Activated T-cell treated with anti-CD3 and anti-CD28 coated beads, Interleukin-2, amount 50 U/mL, for 4 hours (primary cell): ENCODE measurements at places on chromosomes 6 and 20.

- DNase-seq: no peak
These were observed 37.5 kb upstream of the BEND3 start for GRCh38 chr6:107152638-107153430.

- no peak for DNase-seq
These were observed 72.3 kb downstream of the ECT2L start for GRCh38 chr6:138868181-138868580.

- DNase-seq: no peak
These were observed 33.3 kb upstream of the TPBG start for GRCh38 chr6:82330171-82330804.

- no peak for DNase-seq
These were observed 113.9 kb downstream of the ELOVL4 start for GRCh38 chr6:79833264-79833963.

DNA sequence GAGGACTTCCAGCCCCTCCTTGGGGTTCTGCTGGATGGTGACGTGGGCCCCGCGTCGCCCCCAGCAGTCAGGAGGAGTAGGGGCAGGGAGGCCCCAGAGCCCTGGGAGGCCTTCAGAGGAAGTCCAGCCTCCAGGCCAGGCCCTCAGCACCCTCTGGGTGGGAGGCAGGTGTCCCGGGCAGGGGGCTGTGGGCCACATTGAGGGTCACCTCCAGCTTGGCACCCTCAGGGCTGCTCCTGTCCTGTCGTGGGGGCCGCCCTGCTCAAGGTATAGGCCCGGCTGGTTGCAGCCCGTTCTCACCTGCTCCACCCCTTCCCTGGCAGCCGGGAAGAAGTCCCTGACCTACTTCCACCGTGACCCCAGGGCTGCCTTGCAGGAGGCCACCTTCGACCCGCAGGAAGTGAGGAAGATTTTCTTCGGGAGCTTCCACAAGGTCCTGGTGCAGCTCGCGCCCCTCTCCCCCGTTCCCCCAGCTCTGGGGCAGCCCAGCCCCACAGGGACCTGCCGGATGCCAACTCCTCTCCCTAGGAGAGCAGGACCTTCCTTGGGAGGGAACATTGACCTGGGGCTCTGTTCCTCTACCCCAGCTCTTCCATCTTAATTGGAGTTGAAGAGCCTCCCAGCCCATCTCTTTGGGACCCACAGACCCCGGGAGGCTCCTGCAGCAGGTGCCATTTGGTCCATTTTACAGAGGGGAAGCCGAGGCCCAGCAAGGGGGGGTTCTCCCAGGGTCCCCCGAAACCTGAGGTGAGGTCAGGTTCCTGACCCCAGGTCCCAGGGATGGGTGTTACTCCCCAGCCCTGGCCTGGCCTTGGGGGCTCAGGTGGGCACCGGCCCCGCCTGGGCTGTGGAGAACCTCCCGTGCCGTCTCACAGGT, 26.4 kb downstream of the COL20A1 start:
- DNase-seq: no peak

- DNase-seq: no peak
These were observed 11.7 kb upstream of the SIRPB1 start for GRCh38 chr20:1631309-1632151.

DNA sequence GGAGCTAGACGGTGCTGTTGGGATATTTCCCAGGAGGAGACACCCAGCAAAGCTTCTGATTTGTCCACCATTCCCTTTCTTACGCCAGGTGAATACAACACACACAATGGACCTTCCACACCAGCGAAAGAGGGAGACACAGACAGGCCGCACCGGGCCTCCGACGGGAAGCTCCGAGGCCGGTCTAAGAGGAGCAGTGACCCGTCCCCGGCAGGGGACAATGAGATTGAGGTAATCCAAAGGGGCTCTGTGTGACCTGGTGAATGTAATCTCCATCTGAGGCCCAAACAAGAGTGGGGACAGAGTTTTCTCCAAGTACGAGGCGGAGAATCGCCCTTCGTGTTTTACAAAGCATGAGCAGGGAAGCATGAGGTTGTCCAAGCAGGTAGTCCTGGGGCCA, 194.5 kb downstream of the EYA2 start:
- DNase-seq: no peak

DNA sequence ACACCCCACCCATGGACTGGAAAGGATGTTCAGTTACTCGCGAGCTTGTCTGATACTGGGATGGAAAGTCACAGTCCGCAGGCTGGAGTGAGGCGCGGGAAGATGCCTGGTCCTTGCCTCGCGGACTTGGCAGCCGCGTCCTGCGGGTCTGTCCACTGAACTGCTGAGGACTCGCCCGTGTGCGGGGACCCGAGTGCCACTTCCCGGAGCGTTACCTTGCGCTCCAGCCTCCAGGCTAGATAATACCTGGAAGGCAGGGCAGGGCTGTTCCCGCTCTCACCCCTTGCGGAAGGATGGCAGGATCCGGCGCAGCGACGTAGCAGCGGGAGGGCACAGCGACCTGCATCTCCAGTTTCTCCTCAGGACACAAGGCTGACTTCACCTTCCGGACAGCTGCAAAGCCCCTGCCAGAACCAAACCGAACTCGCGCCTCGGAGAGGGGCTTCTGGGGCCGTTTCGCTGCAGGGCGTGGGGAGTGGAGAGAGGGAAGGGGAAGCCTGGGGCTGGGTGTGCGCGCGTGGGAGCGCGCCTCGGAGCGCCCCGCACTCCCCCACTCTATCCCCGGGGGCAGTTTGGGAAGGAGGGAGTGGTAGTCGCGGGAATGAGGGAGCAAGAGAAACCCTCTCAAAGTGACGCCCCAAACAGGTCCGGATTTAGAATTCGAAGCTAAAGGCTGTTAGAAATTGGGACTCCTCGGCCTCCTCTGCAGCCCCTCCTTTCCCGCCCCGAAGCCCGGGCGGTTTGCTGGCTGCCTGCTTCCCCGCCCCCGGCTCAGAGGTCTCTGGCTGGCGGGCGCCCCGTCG, at the start of gene KCNQ5:
Gene KCNQ5 (plus strand): TSS at position 774 of the 803 bp plus-strand sequence.
- peak; percentile 12 for DNase-seq

- DNase-seq: peak; percentile 24
These were observed 10.1 kb downstream of the ISM1 start for GRCh38 chr20:13231031-13231752.

DNA sequence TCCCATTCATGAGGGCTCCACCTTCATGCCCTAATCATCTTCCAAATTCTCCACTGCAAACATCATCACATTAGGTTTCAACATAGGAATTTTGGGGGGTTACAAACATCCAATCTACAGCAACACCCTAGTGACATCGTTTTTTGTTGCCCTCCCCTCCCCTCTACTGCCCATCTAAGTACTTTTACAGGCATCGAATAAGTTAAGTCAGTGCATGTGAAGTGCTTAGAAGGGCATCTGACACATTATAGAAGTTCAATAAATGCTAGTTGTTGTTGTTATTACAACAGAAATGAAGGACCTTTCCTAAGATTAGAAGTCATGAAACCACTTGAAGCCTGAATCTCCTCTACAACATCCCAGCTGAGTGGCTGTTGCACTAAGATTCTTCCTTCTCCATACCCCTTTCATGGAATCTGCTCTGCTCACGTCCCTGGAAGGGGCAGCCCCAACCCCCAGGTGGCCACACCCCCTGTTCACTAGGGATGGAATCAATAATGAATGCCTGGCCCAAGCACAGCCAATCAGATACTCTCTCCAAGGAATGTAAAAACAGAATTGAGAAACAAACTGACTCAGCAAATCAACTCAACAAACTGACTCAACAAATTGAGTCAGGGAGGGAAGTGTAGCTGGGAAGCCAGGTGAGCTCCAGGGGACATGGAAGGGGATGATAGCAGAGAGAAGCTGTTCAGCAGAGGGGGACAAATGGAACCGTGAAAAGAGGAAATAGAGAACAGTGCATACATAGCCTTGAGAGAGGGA, 3.9 kb upstream of the LRP11 start:
- no peak for DNase-seq

DNA sequence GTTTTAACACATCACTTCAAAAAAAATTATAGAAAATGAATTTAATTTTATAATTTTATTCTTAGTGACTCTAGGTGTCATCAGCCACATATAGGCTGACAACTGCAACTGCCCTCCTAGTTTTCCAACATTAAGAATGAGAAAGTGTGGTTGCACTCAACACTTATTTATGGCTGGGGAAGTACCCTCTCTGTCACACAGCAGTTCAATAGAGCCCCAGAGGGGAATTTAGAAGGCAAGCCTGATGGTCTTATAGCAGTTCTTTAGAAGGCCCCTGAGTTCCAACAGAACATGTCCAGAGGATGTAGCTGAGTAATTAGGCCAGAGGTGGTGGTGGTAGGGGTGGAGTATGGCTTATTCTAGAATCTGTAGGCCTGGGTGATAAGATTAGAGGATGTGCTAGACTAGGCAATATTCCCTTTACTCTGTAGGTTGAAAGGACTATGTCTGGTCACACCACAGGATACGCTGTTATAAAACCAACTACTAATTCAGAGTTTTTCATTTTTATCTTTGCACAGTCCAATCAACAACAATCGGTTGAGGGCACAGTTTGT, 226.5 kb upstream of the CITED2 start:
- DNase-seq: no peak

DNA sequence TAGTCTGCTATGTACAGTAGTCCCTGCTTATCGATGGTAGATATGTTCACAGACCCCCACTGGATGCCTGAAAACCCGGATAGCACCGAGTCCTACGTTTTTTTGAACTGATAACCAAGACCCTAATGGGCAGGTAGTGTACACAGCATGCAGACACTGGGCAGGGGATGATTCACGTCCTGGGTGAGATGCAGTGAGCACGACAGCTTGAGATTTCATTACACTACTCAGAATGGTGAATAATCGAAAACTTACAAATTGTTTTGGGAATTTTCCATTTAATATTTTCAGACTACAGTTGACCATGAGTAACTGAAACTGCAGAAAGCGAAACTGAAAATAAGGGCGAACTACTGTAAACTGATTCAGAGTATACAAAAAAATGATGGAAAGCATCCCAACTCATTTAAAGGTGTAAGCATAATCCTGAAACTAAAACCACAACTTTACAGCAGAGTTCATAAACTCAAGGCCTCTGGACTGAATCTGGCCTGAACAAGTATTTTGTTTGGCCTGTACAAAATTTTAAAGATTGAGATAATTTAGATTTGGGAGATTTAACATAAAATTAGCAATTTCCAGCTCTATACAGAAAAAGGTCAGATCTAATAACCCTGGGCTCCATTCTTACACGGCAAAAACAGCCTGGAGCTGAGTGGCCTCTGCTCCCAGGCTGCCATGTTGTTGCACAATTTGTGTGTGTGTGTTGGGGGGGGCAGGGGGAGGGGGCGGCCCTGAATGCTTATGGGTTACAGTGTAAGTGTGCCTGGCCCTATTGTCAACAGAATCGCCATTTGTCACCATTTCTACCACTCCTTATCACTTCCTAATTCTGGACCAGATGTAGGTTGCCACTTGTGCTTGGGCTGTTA, 34.9 kb downstream of the RNF24 start:
- DNase-seq: peak; percentile 19

GRCh38 chr20:42706759-42707158, 482.9 kb downstream of the PTPRT start:
- DNase-seq: no peak

DNA sequence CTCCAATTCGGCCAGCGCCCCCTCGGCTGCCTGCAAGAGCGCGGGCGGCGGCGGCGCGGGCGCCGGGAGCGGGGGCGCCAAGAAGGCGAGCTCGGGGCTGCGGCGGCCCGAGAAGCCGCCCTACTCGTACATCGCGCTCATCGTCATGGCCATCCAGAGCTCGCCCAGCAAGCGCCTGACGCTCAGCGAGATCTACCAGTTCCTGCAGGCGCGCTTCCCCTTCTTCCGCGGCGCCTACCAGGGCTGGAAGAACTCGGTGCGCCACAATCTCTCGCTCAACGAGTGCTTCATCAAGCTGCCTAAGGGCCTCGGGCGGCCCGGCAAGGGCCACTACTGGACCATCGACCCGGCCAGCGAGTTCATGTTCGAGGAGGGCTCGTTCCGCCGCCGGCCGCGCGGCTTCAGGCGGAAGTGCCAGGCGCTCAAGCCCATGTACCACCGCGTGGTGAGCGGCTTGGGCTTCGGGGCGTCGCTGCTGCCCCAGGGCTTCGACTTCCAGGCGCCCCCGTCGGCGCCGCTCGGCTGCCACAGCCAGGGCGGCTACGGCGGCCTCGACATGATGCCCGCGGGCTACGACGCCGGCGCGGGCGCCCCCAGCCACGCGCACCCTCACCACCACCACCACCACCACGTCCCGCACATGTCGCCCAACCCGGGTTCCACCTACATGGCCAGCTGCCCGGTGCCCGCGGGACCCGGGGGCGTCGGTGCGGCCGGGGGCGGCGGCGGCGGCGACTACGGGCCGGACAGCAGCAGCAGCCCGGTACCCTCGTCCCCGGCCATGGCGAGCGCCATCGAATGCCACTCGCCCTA, 963 bp downstream of the FOXF2 start:
- no peak for DNase-seq

GRCh38 chr20:37869334-37869861, 33.5 kb upstream of the VSTM2L start:
- DNase-seq: no peak

- no peak for DNase-seq
These were observed 222.8 kb upstream of the RUNX2 start for GRCh38 chr6:45105170-45105820.

GRCh38 chr6:151390851-151391470, 398 bp downstream of the ZBTB2 start:
- DNase-seq: peak; percentile 78

DNA sequence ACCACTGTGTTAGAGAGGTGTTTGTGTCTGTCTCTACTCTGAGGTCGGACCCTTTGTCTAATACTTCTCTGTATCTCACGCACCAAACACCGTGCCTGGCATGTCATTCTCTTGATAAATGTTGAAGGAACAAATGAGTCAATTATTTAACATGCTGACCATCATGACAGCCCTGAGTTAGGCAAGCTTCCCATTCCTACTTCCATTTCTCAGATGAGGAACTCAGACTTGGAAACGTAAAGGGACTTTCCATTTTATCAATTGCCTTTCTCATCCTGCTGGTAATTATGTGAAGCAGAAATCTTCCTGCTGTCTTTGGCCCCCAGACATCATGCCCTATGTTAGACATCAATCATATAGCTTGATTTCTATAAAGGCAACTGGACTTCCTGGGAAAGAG, 227.0 kb upstream of the ECI2 start:
- DNase-seq: no peak

DNA sequence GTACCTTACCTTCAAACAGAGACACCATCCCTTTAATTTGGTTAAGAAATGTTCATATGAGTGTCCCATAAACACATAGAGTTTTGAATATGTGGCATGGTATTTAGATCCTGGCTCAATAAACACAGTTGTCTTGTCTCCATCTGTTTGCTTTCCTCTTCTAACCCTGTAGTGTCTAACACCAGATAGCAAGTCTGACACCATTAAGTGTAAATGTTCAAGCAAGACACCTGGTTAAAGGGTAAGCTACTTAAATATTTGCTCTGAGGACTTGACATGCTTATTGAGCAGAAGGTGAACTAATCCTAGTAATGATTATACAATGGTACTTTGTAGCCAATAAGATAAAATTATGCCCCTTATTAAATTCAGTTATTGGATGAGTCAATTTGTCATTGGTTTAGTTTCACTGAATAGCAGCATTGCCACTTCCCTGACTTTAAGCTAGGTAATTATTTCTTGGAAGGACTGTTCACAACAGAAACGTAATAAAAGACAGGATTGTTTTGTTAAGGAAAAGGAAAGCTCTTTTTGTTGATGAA, 26.9 kb upstream of the GOPC start:
- DNase-seq: no peak

- DNase-seq: no peak
These were observed 70.7 kb upstream of the ARMC2 start for GRCh38 chr6:108777536-108777935.
